Caki2 (cell line): ENCODE measurements at places on chromosomes 3 and 15. TPM values are rescaled to one million over a fixed set of nuclear protein-coding genes. Genes with fewer than 3 reads are reported as not detected.

DNA sequence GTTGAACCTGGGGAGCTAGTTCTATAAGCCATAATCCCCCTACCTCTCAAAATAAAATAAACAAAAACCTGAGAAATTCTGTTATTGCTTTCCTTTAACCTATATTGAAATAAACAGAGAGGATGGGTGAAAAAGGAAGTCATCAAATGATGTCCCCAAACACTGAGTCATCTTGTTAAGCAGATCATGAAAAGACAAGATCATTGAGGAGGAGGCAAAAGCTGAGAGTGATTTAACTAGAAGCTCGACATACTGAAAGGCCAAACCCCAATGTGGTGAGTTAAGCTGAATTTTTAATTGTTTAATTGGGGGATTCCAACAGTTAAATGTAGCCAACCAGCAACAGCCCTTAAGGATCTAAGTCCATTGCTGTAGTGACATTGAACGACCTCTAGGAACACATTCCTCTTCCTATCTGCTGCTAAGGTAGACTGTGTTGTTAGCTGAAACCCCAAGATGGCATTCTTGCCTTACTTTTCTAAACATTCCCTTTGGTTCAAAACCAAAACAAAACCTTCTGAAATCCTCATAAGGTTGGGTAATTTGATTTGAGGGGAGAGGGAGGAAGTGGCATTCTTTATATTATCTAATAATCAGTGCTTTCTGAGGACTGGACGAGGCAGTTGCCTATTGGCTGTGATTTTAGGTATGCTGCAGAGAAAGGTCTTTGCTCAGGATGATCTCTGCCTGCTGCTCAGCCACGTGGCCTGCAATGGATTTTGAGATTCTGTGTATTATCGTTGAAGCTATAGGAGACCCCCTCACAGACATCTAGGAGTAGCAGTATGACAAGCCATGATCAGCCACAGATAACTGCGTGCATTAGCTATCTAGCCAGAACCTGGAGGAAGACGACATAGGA lies 62.7 kb upstream of the BNIP2 start:
- no peak for DNase-seq

CYP8B1 gene
- not detected in 2 replicates for total RNA-seq

REC114 gene
- total RNA-seq: not detected in 2 replicates

- DNase-seq: no peak
These were observed 44.4 kb upstream of the SSR3 start for GRCh38 chr3:156599089-156599874.

DNA sequence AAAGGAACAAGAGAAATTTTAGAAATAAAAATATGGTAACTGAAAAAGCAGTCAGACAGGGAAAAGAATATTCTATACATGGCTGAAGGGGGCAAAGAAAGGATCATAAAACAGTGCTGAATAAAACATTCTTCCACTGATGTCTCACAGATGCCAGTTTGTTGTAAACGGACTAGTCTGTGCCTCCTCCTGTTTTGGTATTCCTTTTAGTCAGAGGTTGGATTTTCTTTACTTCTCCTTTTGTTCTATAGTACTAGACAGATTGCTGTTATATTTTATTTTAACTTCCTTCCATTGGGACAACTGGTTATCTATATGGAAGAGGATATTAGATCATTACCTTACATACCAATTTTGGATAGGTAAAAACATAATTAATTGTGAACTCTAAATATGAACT lies 16.0 kb upstream of the GNB5 start:
- DNase-seq: no peak

GRCh38 chr3:42224178-42224577 lies 41.8 kb downstream of the CCK start:
- no peak for DNase-seq
